SJCRH30 (cell line): ENCODE measurements at places on chromosomes 16 and 17. TPM values are rescaled to one million over a fixed set of nuclear protein-coding genes. Genes with fewer than 3 reads are reported as not detected.

MILR1 gene
- total RNA-seq: 1.9 and 2.1 TPM in 2 replicates

DNA sequence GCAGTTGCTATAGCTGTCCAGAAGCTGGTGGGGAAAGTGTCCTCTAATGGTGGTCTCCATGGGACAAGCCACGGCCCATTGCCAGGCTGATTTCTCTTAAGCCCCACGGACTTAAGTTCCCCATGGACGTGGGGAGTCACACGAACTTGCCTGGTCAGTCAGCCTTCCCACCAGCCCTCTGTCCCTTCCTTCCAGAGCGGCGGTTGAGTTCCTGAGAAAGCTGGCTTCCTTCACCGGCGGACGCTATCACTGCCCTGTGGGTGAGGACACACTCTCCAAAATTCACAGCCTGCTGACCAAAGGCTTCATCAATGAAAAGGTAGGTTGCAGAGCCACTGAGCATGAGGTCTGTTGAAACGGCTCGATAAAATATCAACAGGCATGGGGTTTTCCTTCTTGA, 10.0 kb upstream of the SDR42E2 start:
- no peak for DNase-seq

DNA sequence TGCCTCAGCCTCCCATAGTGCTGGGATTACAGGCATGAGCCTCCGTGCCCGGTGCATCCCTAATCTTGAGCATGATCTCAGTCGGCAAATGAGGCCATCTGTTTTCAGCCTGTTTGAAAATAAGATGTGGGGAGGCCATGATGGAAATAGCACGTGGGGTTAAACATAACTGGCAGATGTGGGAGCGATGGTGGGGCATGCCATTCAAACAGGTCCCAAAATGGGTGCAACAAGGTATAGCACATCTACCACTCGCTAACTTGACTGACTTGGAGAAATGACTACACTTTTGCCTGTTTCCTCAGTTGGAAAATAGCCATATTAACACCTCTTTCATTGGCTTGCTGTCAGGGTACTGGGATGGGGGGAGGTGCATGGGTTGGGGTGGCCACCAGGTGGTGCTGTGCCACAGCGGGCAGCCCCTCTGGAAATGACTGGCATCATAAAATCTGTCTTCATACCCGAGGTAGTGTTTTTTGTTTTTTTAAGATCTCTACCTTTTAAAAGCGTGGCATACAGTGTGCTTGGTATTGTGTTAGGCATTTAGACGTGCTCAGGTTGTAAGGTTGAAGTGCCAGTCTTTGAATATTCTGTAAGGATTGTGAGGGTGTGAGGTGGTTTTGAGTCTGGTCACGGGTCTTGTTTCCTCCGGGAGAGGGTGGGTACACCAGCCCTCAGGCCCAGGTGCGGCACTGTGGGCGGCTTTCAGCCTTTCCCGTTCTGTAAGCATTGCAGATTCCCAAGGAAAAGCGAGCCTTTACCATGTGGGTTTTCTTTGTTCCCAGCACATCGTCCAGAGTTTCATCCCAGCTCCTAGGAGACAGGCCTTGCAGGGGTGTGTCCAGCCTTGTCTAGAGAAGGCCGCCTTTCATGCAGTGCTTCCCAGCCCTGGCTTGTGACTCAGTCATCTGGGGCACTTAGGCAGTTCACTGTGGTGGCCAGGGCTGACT, 2.9 kb upstream of the TTYH2 start:
- peak; percentile 72 for DNase-seq

GRCh38 chr16:79201436-79201835, 399.1 kb downstream of the MAF start:
- DNase-seq: no peak

GRCh38 chr17:67628580-67629013, 89.1 kb upstream of the NOL11 start:
- peak; percentile 26 for DNase-seq

GRCh38 chr17:8470447-8471047, 34.9 kb downstream of the NDEL1 start:
- no peak for DNase-seq

GRCh38 chr16:74862743-74863244, 88.2 kb upstream of the FA2H start:
- DNase-seq: peak; percentile 54
